ENCODE measurements at places on chromosomes 13 and 19.
A peak's percentile ranks its signal among the peaks of the same experiment; 100 is the strongest.

GRCh38 chr13:60369242-60369641 is 27.8 kb upstream of the TDRD3 start:
- no peak for DNase-seq

DNA sequence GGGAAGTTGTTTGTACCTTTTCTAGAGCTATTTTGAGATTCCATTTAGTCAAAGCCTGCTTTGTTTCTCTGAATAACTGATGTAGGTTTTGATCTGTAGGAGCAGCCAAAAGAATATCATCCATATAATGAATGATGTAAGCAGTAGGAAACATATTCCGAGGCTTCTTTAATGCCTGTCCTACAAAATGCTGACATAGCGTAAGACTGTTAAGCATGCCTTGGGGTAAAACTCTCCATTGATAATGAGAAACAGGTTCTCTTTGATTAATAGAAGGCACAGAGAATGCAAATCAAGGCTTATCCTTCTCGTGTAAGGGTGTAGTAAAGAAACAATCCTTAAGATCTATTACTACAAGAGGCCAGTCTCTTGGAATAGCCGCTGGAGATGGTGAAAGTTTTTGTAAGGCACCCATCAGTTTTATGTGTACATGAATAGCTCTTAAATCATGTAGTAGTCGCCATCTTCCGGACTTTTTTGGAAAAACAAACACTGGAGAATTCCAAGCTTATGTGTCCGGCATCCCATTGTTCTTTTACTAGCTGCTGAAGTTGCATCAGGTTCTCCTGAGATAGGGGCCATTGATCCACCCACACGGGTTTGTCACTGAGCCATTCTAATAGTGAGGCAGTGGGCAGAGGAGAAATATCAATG is 13.5 kb downstream of the FPR3 start:
- DNase-seq: no peak

DNA sequence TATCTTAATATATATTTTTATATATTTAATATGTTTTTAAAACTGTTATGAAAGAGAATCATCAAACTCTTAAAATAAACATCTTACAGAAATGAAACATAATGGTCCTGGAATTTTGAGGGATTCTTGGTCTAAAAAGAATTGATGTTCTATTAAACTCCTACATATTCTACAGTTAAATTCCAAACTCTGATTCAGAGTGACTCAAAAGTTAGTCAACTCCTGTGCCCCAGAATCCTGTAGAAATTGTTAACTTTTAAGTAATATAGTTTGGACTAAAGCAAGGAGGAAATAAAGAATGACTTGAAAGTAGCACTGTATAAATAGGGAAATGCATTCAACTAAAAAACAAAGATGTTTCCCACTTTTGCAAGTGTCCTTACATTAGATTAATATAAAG is 47.7 kb downstream of the FNDC3A start:
- no peak for DNase-seq

GRCh38 chr19:51339687-51340656 is 2.0 kb downstream of the VSIG10L start:
- DNase-seq: peak; percentile 100

DNA sequence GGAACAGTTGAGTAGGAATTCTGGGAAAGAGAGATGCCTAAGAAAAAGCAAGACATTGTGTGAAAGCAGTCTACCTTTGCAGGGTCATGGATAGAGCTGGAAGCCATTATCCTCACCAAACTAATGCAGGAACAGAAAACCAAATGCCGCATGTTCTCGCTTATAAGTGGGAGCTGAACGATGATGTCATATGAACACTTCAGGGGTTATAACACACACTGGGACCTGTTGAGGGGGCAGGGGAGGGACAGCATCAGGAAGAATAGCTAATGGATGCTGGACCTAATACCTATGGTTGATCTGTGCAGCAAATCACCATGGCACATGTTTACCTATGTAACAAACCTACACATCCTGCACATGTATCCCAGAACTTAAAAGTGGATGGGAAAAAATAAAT is 69.9 kb downstream of the TSC22D1 start:
- no peak for DNase-seq

GRCh38 chr19:10566658-10567410 is 1.0 kb upstream of the KRI1 start:
- DNase-seq: peak; percentile 83

- DNase-seq: no peak
Observed at GRCh38 chr19:2416321-2417097, 10.9 kb downstream of the TIMM13 start.

GRCh38 chr13:87131611-87132010 is 539.6 kb upstream of the SLITRK5 start:
- no peak for DNase-seq

GRCh38 chr13:104594806-104595205 is 1528.6 kb upstream of the SLC10A2 start:
- no peak for DNase-seq

Measured in GM13977 (cell line).